Activated naive CD4-positive, alpha-beta T cell (primary cell): ENCODE measurements at places on chromosomes 7 and 10.

- no peak for DNase-seq
These were observed 45.1 kb downstream of the PRKAR2B start for GRCh38 chr7:107089627-107090026.

GRCh38 chr10:66239062-66239461, 686.8 kb upstream of the LRRTM3 start:
- no peak for DNase-seq

- no peak for DNase-seq
These were observed 39.0 kb downstream of the SEMA3C start for GRCh38 chr7:80879849-80880248.

- DNase-seq, result no peak
These were observed 1249.6 kb downstream of the TYW1 start for GRCh38 chr7:68246189-68246633.

- no peak for DNase-seq
These were observed 686.9 kb upstream of the C7orf33 start for GRCh38 chr7:147903536-147904218.

DNA sequence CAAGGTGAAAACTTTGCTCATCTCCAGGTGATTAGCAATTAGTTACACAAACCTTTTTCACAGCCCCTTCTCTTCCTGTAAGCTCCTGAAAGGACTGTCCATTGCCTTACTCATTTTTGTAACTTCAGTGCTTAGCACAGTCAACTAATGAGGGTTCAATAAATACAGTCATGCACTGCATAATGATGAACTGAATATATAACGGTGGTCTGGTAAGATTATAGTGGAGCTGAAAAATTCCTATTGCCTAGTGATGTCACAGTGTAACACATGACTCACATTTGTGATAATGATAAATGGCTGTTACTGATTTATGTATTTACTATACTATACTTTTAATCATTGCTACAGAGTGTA, 12.9 kb upstream of the FAM133B start:
- DNase-seq, result no peak

GRCh38 chr10:132676193-132676891, 109.6 kb downstream of the NKX6-2 start:
- no peak for DNase-seq

- DNase-seq, result no peak
These were observed 18.3 kb downstream of the SGPL1 start for GRCh38 chr10:70834021-70834420.

- no peak for DNase-seq
These were observed 41.0 kb upstream of the DNAAF5 start for GRCh38 chr7:685540-685939.

- DNase-seq, result no peak
These were observed 846 bp upstream of the CALML5 start for GRCh38 chr10:5500162-5500670.
